ENCODE measurements at places on chromosomes 2 and 18.

DNA sequence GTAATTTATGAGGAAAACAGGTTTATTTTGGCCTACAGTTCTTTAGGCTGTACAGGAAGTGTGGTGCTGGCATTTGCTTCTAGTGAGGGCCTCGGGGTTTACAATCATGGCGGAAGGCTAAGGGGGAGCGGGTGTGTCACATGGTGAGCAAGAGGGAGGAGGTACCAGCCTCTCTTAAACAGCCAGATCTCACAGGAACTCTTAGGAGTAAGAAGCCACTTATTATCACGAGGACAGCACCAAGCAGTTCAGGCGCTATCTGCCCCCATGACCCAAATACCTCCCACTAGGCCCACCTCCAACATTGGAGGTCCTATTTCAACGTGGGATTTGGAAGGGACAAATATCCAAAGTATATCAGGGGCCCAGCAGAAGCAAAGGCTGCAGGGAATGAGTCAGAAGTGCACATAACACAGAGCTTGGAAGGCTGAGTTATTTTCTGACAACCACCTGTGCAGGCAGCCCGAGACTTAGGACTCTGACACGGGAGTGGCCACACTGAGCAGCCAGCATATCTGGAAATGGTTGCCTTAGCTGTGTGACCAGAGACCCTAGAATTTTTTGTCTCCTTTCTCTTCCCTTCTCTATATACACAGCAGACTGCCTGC, 170.9 kb downstream of the PRPF40A start:
- DNase-seq, result no peak

GRCh38 chr2:203875471-203875870, 7.9 kb downstream of the CTLA4 start:
- DNase-seq, result no peak

DNA sequence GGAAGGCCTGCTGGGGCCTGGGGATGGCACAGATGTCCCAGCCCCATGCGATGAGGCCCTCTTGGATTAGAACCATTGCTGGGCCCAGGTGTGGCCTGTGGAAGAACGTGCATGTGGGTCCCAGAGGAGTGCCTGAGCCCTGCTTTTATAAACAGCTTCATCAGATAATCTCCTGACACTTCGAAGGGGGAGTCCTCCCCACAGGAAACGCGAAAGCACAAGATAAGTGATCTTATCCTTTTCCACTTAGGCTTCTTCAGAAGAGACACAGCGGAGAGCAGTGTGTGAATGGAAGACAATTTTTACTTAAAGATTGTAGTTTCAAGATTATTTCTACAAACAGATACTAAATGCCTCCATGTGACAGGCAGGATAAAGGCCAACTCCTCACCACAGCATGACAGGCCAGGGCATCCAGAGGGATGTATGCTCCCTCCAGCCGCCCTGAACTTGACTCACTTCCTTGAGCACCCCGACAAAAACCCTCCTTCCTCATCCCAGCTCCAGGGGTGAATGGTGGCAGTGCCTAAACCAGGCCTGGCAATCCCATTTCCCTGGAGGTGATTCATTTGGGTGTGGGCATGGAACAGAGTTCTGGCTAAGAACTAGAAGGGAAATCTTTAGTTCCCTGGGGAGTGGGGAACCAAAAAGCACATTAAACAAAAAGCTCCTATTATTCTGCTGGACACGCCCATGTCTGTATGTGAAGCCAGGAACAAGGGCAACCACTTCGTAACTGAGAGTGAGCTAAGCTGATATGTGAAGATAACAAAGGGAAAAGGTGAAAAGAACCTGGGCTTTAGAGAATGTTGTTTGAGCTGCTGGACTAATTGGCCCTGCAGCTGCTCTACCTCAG, 56.2 kb upstream of the TMEM163 start:
- no peak for DNase-seq

GRCh38 chr18:12295389-12296086, 12.5 kb upstream of the TUBB6 start:
- no peak for DNase-seq

- no peak for DNase-seq
Observed at GRCh38 chr2:41972819-41973218, 75.0 kb upstream of the PKDCC start.

DNA sequence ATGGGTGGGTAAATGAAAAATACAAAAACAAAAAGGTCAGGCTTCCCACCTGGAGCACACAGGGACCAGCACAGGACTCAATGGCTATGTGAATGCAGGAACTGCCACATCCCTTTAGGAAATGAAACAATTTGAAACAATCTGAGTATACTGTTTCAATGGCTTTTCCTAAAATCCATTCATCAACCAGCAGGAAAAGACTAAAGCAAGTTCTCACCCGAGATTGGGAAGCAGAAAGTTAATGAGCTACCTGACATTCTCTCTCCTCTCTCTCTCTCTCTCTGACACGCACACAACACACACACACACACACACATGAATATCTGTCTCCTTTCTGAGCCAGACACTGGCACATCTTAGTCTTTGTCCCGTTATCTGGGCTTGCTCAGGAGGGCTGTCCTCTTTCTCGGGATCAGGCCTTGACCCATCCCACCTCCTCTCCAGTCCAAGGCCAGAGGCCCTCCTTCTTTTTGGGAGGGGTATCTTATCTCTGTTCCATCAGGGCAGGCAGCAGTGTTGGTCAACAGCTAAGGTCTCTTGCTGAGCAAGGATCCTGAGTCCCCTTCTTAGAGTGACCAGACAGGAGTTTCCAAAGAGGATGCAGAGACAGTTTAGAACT, 11.6 kb upstream of the LRRFIP1 start:
- DNase-seq, result no peak

DNA sequence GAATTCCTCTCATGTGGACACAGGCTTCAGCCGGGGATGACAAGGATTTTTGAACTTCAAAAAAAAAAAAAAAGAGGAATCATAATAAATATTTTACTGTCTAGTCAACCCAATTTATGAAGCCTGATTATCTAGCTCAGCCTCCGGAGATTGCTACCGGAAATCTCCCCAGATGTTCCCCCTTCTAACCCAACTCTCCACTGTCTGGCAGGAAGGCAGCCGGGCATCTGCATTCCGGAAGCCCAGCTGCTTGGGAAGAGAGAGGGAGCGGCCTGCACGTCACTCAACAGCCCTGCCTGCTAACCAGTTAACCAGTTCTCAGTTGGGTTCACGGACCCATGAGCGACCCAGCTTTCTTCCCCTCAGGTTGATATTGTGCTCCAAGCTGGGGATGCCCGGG, 87.2 kb upstream of the POU3F3 start:
- no peak for DNase-seq

DNA sequence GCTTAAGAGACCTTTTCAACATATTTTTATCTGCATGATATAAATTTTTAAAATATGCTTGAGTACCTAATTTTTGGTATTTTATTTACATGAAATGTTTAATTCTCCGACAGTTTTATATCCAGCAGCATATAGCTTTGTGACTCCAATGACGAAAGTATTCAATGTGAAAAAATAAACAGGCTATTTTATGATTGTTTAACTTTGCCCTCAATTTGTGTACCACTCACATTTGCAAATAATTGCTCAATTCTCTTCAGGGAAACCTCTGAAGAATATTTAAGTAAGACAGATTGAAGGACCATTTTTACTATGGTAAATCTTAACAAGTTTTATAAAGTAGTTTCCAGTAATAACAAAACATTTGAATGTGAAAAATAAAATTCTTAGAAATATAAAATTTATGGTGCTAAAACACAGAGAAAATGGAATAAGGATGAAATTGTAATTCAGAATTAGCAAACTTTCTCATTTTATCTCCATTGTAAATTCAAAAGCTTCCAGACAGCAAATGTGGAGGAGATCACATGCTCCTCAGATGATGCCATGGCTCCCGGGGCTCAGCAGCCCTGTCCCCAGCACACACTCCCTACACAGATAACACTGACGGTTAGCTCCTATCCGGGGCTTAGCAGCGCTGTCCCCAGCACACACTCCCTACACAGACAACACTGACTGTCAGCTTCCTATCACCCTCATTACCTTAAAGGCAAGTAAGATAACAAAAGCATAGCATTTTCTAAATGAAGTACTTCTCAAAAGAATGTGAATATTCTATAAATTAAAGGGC, 39.7 kb downstream of the SH3YL1 start:
- DNase-seq, result no peak

GRCh38 chr2:149360106-149360505, 29.7 kb downstream of the LYPD6 start:
- DNase-seq, result no peak

GRCh38 chr2:229646186-229646723, 68.1 kb downstream of the DNER start:
- DNase-seq, result peak; percentile 33

DNA sequence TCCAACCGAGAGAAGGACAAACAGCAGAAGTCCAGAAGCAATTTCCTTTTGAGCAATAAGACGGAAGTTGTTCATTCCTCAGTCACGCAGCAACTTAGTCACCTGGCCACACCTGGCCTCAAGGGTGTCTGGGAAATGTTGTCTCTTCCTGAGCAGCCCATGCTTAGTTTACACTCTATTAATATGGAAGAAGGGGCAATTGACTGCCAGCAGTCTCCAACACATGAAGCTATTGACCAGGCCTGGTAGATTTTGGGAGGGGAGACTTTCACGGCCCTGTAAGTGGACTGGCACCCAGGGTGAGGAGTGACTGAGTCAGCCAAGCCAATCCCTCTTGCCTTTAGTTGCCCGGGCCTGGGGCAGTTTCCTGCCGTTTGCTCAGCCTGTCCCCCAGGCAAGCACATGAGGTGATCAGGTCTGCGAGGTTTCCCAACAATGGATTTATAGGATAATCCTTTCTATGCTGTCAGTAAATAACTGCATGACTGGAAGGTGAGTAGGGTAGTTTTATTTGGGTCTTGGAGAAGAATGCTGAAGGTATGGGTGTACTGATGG, 43.8 kb upstream of the PPP4R1 start:
- DNase-seq, result no peak

DNA sequence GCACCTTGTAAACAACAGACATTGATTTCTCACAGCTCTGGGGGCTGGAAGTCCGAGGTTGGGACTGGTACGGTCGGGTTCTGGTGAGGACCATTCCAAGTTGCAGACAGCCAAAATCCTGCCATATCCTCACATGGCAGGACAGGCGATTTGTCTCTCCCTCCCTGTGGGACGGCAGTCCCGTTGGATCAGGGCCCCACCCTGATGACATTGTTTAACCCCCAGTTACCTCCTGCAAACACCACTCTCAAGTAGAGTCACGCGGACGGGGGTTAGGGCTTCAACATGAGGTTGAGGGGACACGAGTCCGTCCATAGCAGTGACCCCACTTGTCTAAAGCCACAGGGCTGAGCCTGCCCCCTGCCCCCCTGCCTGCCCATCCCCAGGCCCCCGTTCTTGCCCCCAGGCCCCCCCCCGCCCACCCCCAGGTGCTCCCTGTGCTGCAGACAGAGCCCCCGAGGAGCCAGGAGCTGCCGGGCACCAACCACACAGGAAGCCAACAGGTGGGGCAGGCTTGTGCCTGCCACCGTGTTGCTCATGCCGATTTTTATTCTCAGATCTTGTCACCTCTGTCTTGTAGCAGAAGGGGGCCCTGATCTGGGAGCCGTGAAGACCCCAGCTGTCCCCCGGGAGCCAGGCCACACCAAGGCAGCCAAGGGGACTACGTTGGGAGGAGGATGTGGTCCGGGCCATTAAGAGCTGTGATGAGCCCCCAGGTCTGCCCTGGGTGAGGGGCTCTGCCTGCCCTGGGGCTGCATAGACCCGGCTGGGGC, 82.2 kb downstream of the NFATC1 start:
- DNase-seq, result no peak

- no peak for DNase-seq
Observed at GRCh38 chr2:216637472-216637871, 4.3 kb downstream of the IGFBP2 start.

GRCh38 chr18:7307030-7307429, 76.1 kb downstream of the LRRC30 start:
- DNase-seq, result no peak

DNA sequence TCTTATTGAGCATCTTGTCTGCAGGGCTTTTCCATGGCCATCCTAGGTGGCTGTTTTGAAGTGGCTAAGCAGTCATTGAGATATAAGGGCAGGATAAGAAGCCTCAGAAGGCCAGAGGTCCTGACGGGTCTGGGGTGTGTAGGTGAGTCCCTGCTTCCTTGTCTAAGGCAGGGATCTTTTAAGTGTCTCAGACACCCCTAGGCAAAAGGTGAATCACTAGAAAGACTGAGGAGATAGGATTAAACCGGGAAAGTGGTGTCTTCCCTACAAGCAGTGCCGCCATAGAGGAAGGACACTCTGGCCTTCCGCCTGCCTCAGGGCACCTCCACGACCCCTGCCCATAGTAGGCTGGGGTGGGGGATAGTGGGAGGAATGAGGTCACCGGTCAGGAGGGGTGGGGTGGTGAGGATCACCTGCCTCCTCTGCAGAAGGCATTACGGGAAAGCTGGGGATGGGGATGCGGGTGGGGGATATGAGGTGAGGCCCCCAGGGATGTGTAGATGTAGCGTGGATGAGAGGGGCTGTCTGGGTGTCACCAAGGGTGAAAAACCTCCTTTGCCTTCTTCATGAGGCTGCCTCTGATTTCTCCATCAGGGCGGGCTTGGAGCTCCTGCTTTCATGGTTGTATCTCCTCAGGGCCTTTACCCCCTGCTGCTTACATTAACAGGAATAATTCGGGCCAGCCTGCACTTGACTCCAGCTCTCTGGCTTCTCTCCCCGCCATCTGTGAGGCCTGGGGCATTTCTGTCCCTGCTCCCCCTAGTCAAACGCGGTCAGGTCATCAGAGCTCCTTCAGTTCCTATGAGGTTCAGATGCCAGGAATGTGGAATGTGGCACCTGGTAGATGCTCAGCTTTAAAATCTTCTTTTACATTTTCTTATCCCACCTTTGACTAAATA, 244.0 kb downstream of the DYSF start:
- DNase-seq, result peak; percentile 10

DNA sequence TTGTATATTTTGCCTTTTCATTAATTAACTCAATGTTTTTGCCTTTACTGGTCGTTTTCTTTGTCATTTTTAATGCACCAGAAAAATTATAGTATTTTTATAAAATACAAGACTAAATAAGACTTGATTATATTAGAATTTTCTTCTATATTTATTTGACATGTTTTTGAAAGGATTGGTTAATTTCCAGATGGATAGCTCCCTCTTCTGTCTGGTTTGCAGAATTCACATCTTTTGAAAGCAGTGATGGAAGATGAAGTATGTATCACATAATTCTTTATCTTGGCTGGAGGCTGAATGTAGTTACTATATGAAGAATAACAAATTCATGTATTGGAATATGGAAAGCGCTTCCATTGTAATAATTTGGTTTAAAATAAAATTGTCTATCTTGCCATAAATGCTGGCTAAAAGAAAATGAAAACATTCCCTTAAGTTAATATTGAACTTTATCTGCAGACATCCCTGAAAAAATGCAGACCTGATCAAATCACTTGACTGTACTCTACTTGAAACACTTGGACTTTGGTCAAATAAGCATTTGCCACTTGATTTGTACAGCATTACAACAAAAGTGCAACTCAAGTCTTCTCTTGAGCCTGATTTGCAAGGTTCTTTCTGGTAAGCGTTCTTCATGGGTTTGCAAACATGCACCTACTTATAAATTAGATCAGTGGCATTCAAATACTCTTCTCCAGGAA, 86.3 kb upstream of the EFEMP1 start:
- peak; percentile 8 for DNase-seq
